ENCODE measurements at places on chromosomes 13 and 19.

DNA sequence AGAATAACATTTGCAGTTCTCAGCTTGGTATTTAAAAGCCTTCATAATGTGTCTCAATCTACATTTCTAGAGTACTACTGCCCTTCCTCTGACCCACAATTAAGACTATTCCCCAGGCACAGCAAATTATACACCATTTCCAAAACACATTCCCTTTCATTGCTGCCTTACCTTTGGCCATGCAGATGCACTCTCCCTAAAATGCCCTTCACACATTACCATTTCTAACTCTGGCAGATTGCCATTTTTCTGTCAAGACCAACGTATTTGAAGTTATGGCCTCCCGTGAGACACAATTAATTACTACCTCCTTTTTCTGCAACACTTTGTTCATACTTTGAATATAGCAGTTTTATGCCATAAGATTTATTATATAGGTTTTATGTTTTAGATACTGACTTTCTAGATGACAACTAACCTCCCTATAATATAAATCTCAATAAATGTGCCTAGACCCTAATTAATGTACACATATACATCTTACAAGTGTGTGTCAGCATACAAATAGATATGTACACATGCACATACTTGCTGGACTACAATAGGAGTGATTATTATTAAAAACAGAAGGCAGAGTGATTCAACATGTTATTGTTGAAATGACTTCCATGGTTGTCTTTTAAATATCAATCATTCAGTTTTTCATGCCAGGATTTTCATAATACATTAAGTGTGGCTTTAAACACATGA lies 2902.5 kb downstream of the PCDH9 start:
- DNase-seq, result no peak

DNA sequence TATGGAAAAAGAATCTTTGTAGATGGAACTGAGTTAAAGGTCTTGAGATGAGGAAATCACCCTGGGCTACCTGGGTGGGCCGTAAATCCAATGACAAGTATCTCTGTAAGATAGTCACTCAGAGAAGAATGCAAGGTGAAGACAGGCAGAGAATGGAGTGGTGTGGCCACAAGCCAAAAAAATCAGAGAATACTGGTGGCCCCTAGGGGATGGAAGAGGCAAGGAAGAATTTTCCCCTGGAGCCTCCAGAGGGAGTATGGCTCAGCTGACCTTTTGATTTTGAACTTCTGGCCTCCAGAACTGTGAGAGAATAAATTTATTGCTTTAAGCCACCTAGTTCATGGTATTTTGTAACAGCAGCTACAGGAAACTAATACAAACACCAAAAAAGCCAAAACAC lies 32.7 kb upstream of the CSNK1A1L start:
- DNase-seq, result no peak

DNA sequence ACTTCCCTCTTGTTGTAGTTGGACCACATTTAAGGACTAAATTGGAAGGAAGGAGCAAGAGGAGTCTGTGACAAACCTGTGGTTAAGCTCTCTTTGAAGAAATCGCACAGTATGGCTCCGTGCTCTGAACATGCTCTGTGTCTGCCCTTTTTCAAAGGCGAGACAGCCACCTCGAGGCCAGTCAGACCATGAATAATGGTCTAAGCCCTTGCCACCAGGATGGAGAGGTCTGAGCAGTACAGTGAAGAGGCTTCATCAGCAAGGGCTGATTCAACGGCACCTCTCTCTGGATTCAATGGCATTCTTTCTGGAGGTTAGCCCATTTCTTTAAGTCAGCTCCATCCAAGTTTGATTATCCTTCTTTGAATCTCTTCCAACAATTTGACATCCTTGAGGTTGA lies 30.9 kb downstream of the FAM216B start:
- no peak for DNase-seq

DNA sequence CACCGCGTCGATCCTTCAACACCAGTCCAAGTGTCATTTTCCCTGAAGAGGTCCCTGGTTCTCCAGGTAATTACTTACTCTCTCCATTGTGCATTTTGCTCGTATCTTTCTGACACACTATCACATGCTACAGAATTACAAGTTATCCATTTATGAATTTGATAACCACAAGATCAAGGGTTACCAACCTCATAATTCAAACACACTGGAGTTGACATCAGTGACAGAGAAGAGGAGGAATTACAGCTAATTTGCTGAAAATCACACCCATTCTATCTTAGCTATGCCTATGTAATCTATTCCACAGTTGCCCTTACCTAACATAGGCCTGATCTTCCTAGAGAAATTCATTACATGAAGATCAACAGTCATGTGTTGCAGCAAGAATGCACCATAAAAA lies 14.2 kb downstream of the ZC3H13 start:
- no peak for DNase-seq

GRCh38 chr19:13038306-13039210 lies 43.3 kb downstream of the NFIX start:
- no peak for DNase-seq

- no peak for DNase-seq
Observed at GRCh38 chr13:89205856-89206520, 1534.8 kb downstream of the SLITRK5 start.

DNA sequence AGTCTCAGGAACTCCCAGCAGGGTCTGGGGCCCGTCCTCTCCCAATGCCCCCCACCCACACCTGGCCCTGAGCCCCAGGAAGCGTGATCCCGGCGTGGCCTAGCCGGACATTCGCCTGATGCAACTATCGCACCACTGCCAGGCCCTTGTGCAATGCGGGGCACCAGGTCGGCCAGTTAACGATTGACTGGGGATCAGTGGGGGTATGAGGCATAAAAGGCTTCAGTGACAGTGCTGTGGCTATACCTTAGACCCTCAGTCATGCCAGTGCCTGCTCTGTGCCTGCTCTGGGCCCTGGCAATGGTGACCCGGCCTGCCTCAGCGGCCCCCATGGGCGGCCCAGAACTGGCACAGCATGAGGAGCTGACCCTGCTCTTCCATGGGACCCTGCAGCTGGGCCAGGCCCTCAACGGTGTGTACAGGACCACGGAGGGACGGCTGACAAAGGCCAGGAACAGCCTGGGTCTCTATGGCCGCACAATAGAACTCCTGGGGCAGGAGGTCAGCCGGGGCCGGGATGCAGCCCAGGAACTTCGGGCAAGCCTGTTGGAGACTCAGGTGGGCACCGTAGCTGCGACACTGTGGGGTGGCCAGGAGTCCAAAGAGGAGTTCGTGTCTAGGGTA lies at the start of gene ANGPTL8:
Gene ANGPTL8, plus strand, starts transcription at position 243 of the 624 bp plus-strand sequence. Its CDS starts 19 bp downstream, at position 262.
- DNase-seq, result no peak

GRCh38 chr13:112117258-112117954 lies 50.5 kb downstream of the SOX1 start:
- DNase-seq, result no peak

GRCh38 chr13:84570831-84571230 lies 688.6 kb upstream of the SLITRK1 start:
- DNase-seq, result no peak

DNA sequence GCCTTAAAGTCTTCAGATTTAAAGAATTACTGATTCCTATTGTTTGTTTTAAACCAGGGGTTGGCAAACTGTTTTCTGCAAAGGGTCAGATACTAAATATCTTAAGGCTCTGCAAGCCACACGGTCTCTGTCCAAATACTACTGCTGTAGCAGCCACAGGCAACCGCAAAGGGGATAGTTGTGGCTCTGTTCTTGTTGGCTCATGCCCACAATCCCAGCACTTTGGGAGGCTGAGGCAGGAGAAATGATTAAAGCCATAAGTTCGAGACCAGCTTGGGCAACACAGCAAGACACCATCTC lies 22.4 kb downstream of the RANBP3 start:
- no peak for DNase-seq

DNA sequence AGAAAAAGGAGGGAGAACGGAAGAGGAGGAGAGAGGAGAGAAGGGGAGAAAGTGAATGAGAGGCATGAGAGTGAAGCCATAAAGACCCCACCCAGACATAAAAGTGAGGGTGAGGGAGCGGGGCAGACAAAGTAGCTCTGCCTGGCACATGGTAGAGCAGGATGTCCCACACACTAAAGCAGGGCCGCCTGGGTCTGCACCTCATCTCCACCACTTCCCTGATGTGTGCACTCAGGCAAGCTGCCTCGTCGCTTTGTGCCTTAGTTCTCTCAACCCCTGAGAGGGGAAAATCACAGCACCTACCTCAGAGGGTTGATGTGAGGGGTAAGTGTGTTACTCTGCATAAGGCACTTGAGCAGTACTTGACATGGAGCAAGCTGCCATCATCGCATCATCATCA lies 488.1 kb downstream of the COG6 start:
- no peak for DNase-seq

DNA sequence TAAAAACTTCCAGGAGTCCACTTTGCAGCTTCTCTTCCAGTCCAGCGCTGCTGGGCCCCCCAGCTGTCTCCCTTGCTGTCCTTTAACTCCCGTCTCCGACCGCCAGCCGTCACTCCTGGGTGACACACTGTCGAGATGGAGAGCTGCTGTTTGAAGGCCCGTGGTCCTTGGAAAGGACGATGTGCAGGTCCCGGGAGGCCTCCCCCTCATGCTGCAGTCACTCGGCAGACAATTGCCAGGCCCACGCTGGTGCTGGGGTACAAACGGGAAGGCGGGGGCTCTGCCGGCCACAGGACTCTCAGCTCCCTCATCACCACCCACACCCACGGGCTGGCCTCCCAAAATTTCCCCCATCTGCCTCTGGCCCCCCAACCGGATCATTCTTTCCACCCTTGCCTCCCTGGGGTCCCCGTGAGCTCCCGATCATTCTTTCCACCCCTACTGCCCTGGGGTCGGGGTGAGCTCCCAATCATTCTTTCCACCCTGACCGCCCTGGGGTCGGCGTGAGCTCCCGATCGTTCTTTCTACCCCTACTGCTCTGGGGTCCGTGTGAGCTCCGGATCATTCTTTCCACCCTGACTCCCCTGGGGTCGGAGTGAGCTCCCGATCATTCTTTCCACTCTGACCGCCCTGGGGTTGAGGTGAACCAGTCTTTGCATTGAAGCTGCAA lies 16.0 kb upstream of the ZNF554 start:
- DNase-seq, result no peak

DNA sequence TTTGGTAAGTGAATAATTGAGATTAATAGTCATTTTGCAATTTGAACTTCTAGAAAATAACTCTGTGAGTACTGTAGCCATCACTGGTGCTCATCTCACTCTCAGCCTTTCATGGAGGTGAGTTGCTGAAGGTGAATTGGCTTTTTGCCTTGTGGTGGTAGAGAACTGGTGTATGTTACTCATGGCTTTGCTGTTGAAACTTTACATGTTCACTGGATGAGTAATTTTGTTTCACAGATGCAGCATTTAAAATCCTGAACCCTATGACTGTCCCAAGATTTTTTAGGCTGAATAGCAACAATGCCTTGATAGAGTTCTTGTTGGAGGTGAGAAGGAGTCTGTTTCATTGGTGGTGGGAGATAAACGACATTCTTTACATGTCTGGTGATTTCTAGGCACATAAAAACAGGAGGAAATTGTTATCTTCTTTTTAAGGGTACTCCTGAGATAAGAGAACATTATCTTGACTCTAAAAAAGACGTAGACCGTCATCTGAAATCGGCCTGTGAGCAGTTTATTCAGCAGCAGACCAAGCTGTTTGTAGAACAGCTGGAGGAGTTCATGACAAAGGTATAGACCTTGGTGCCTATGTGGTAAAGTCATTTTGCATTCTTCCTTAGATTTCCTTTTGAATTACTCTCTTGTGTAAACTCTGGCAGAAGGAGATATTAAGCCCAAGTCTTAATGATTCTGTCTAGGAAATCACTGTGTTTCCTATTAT lies 53.9 kb downstream of the COG3 start:
- no peak for DNase-seq

- no peak for DNase-seq
Observed at GRCh38 chr19:14400951-14401431, 18.1 kb downstream of the DDX39A start.

DNA sequence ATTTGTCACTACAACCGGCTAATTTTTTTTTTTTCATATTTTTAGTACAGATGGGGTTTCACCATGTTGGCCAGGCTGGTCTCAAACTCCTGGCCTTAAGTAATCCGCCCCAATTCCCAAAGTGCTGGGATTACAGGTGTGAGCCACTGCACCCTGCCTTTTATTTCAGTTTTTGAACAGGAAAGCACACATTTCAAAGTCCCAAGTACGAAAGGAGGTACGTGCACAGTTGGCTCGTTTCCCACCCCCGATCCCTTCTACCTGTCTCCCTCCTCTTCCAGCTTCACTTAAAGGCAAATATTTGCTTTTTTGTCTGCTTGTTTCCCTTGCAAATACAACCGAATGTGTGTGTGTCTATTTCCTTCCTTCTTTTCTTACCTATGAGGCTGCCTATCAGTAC lies 30.5 kb downstream of the ZIC5 start:
- no peak for DNase-seq

GRCh38 chr13:84050536-84050935 lies 168.3 kb upstream of the SLITRK1 start:
- no peak for DNase-seq

DNA sequence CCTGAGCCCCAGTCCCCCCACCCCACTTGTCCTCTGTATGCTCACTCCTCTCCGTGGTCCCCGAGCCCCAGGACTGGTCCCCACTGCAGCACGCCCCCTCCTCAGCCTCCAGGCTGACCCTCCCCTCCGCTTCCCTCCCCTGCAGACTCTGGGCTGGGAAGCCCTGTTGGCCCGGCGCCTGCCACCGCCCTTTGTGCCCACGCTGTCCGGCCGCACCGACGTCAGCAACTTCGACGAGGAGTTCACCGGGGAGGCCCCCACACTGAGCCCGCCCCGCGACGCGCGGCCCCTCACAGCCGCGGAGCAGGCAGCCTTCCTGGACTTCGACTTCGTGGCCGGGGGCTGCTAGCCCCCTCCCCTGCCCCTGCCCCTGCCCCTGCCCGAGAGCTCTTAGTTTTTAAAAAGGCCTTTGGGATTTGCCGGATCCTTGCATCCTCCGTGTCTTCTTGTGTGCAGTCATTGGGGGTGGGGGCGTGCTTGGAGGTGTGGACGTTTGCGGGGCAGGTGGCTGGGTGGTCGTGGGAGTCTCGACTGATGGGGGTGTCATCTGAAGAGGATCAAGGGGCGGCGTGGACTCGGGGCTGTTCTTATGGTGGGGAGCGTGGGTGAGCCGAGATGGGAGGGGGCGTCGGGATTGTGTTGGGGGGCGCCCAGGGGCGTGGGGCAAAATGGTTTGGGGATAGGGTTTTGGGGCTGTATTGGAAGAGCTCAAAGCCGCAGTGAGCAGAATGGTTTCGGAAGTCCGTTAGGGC lies 3.5 kb downstream of the PTGER1 start:
- no peak for DNase-seq

DNA sequence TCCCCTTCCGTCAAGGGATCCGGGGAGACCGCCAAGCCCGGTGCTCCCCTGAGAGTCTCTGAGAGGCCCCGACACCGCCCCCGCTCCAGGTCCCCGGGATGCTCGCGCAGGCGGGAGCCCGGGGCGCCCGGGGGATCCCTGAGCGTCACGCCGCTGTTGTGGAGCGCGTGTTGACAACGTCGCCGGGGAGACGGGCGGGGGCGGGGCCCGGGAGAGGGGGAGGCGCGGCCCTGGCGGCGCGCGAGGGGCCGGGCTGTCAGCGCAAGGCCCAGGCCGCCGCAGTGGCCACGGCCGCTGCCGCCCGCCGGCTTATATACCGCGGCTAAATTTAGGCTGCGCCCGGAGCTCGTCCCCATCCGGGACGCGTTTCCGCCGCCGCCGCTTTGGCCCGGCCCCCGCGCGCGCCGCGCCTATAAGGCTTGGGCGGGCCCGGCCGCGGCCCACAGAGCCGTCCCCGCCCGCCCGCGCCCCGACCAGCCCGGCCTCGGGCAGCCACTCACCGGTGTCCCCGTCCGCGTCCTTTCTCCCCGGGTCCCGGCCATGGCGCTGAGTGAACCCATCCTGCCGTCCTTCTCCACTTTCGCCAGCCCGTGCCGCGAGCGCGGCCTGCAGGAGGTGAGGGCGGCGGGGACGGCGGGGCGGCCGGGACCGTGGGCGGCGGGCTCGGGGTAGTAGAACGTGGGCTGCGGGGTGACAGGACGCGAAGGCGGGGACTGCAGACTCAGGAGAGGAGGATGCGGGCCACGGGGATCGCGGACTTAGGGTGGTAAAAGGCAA lies at the start of gene KLF2:
Gene KLF2, plus strand, starts transcription at position 443 of the 777 bp plus-strand sequence. Its CDS starts 98 bp downstream, at position 541.
- DNase-seq, result peak; percentile 83
